HT-29 (cell line): ENCODE measurements at places on chromosomes 5 and 9.

DNA sequence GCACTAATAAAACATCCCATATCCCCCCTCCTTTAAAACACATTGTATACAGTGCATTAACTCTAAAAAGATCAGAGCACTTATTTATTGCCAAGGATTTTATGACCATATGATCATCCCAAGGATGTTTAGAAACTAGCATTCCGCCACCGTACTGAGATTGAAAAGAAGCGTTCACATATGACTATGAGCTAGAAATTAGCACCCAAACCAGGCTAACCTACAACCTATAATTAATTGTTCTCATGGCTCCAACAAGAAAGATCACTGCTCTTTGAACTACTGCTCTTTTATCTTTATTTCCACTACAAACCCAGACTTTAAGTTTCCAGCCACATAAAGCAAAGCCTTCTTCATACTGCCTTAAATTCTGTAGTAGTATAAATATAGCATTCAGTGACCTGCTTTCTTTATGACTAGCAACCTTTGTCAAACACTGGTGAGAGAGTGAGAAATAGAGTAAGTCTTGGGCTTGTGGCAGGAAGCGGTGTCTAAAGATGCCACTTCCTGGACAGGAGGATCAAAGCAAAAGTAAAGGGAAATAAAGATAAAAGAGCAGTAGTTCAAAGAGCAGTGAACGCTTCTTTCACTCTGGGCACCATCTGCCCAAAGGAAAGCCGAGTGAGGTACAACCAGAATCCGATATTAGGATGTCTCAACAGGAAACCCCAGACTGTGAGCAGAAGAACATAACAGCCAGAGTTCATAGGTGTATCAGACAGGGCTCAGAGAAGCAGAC lies 151.1 kb upstream of the ERCC6L2 start:
- DNase-seq = no peak

DNA sequence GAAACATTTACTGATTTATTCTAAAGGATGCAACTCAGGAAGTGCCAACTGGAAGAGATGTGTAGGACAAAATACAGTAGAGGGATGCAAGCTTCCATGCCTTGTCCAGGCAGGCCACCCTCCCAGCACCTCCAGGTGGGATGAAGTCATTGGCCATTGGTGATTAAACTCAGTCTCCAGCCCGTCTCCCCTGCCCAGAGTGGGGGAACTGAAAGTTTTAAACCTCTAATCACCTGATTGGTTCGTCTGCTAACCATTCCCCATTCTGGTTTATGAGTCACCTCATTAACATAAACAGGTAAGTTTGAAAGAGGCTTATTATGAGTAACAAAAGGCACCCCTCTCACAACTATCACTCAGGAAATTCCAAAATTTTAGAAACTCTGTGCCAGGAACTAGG lies 8.1 kb downstream of the TNFAIP8 start:
- DNase-seq = no peak

- DNase-seq = peak; percentile 56
Measured at GRCh38 chr9:86034863-86035734, 64.3 kb downstream of the GOLM1 start.

DNA sequence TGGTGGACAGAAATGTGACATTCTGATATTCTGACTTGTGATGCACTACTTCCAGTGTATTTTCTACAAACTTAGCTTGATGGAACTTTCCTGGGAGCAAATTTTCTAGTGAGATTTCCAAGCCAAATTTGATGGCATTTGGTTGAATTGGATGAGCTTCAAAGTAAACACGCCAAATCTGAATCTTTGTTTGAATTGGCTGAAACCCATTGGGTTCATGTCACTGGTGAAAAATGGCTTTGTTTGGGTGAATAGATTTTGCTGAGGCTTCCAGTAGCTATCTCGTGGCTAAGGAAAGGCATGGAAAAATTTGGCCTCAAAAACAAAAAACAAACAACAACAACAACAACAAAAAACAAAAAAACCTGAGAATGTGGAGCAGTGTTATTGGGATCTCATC lies 271.1 kb upstream of the RPS23 start:
- no peak for DNase-seq

- no peak for DNase-seq
Measured at GRCh38 chr5:81134066-81134465, 99.1 kb upstream of the CKMT2 start.

GRCh38 chr9:123435471-123435870 lies 79.5 kb downstream of the CRB2 start:
- no peak for DNase-seq

DNA sequence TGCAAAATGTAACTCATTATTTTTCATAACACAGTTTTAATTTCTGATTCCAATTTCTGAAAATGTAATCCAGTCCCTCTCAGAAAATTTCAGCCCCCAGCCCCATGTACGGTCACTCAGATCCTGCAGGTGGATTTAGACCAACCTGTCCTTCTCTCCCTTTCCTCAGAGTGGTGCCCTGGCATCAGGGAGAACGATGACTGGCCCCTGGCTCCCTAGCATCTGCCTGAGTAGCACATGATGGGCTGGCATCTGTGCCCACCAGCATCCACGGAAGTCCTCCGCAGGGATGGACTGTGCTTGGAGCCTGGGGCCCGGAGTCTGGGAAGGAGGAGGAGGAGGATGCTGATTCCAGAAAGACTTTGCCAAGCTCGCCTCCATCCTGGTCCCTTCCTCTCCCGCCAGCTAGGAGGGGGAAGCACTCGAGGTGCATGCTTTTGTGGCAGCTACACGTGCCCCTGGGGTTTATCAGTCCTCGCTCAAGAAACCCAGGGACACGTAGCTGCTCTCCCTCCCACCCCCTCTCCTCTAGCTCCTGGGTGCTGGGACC lies 54.4 kb upstream of the RUFY1 start:
- peak; percentile 9 for DNase-seq
